ENCODE measurements at places on chromosomes 12 and 14.

DNA sequence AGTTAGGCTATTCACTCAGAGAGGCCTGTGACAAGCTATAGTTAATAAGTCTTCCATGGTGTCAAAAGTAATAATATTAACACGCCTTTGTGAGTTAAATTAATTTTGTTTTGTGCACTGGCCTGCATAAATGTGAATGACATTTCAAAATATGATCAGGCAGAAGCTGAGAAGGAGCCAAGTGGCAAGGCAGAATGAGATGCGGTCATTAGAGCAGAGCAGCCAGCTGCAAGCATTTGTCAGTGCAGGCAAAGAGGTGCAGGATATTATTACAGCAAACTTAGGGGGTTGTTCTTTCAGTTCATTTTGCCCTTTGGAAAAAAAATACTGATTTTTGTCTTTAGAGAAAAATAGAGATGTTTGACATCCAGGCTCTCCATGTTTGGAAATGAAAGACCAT lies 364.5 kb downstream of the PAWR start:
- DNase-seq: no peak

DNA sequence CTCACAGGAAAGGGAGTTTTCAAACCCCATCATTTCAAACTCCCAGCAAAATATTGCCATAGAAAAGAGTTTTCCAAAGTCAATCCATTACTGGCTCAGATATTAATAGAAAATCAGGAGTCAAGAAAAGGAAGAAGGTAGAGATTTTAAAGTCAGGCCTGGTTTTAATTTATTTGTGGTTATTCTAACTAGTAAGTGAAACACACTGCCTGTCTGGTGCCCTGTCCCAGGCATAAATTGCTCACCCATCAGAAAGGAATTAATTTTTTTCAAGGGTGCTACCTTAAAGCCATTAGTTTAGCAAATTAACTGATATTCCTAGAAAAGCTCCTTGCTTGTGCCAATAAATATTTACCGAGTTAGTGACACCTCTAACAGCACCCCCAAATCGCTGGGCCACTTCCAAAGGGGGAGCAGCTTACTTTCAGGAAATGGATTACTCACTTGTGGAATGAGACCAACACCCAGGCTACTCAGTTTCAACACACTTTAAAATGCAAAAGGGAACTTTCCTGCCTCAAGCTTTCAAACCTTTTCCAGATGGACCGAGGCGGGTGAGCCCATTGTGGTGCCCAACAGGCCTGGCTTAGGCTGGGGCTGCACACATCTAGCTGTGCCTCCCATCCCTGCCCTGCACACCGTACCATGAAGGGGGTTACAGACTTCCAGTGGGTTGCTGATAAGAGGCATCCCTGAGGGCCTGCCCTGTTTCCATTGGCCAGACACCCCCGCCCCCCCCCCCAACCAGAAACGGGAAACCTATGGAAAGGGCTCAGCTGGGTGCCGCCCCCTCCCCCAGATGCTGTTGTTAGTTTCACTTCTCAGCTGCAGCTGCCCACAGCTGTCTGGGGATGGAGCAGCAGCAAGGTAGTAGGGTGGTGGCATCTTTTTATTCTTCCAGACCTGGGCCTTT lies 117.2 kb downstream of the SAMD4A start:
- no peak for DNase-seq

- DNase-seq: no peak
Observed at GRCh38 chr12:64706857-64707256, 52.3 kb downstream of the GNS start.

GRCh38 chr12:124727922-124728321 lies 135.7 kb downstream of the SCARB1 start:
- no peak for DNase-seq

DNA sequence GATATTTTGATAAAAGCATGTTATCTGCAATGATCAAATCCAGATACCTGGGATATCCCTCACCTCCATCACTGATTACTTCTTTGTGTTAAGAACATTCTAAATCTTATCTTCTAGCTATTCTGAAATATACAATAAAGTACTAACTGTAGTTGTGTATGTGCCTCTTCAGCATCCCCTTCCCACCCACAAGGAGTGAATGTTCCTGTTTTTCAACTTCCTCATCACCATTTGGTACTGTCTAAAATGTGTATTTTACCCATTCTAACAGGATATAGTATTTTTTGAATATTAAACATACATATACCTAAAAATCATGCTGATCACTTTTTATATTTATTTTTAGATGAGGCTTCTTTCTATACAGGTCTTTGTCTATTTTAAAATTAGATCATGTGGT lies 1252.6 kb downstream of the TMEM121 start:
- DNase-seq: no peak

GRCh38 chr14:54822685-54823084 lies 79.9 kb downstream of the GCH1 start:
- no peak for DNase-seq

- no peak for DNase-seq
Observed at GRCh38 chr14:60161196-60162107, 3.7 kb downstream of the DHRS7 start.
